Astrocyte (in vitro differentiated cells and primary cell): ENCODE measurements at places on chromosomes 6 and 20. TPM values are rescaled to one million over a fixed set of nuclear protein-coding genes. Genes with fewer than 3 reads are reported as not detected.

Gene NKAPL
- total RNA-seq, result not detected in 2 replicates

Gene BPIFA1
- not detected in 2 replicates for total RNA-seq

Gene CD83
- 1.6 and 1.8 TPM in 2 replicates for total RNA-seq

Gene ZNF391
- total RNA-seq, result 6.0 and 7.2 TPM in 2 replicates

Gene MMP24
- 13.7 and 15.6 TPM in 2 replicates for total RNA-seq

Gene C6orf163
- 1.6 and 2.9 TPM in 2 replicates for total RNA-seq

DNA sequence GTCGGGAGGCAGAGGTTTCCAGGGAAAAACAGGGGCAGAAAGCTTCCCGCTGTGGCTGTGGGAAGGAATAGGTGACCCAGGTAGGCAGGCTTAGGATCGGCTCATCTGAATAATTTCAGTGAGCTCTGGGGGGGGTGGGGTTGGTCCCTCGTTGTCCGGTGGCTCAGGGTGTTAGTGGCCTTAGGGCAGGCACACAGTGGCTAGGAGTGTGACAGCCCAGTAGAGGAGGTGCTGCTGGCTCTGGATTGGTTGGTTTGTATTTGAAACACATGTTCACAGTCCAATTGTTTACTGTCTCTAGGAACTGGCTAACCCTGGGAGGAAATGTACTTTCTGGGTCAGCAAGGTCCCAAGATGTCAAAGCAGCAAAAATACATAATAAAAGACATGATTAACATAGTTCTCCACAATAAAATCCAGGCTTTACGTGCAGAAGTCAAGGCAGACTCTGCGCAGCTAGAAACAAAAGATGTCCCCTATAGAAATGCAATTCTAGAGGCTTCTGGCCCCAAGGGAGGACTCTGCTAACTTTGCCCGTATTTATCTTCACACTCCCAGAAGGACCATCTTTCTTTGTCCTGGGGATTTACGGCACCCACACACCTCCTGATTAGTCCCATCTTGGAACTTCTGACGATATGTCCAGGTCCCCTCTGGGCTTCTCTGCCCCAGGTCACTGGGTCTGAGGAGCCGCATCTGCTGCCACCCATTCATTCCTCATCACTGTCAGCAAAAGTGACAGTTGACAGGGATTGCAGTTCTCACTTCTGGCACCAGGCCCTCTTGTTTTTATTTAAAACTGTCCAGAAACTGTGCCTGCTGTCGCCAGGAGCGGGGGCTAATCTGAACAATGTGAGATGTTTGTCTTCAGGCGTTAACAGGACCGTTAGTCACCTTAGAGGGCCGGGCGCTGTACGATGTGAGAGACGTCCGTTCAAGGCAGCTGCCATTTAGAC, 18.7 kb downstream of the MOCS3 start:
- no peaks in the 10 kb centered on the region for H3K27me3 ChIP-seq
- peaks cover 25% of the 10 kb centered on the region for H3K4me1 ChIP-seq
- no peak overlapping the region for H3K4me3 ChIP-seq
- H3K27ac ChIP-seq, result no peak overlapping the region
- no peak for DNase-seq

DNA sequence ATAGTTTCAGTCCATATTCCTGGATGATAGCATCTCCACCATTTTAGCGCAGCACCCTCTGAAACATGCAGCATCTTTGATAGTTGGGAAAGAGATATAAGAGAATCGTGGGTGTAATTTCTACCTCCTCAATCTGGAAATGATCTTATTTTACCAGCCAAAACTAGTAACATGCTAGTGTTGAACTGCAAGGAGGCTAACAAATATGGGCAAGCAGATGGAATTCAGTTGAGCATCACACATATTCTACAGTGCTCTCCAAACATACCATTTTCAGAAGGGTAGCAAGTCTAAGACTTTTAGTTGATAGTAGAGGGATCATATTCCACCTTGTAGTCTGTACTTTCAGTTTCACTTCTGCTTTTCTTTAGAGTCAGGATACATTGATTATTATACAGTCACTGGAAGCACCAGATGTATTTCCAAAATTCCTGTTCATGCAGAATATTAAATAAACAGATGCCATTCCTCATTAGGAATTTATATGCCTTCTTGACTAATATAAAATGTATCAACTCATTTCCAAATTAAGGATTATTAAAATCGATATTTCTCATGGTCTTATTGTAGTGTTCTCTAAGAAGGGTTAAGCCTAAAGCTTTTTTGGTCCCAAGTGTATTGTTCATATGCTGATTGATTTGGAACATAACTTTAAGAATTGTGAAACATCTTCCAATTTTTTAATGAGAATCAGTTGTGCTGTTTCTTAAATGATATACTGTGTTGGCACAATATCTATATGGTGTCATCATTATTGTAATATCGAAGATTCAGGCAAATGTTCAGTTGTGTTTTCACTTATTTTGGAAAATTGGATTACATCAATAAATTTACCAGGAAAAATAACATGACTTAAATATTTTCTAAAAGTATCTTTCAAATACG, 362.0 kb downstream of the CENPW start:
- no peak overlapping the region for H3K27ac ChIP-seq
- H3K36me3 ChIP-seq, result no peaks in the 10 kb centered on the region
- DNase-seq, result no peak
- no peak overlapping the region for H3K4me3 ChIP-seq
- no peaks in the 10 kb centered on the region for H3K4me1 ChIP-seq

- no peaks in the 10 kb centered on the region for H3K27me3 ChIP-seq
- DNase-seq, result no peak
- H3K36me3 ChIP-seq, result no peaks in the 10 kb centered on the region
- H3K27ac ChIP-seq, result peak overlapping the region; percentile 85
- H3K4me1 ChIP-seq, result peaks cover 20% of the 10 kb centered on the region
- no peak overlapping the region for H3K4me3 ChIP-seq
These were observed 92.9 kb downstream of the FOXC1 start for GRCh38 chr6:1702580-1703051.

GRCh38 chr20:12528591-12529041, 480.2 kb upstream of the SPTLC3 start:
- H3K36me3 ChIP-seq, result no peaks in the 10 kb centered on the region
- no peaks in the 10 kb centered on the region for H3K4me1 ChIP-seq
- H3K4me3 ChIP-seq, result no peak overlapping the region
- no peak for DNase-seq
